ENCODE measurements at places on chromosomes 12 and 14. TPM values are rescaled to one million over a fixed set of nuclear protein-coding genes. Genes with fewer than 3 reads are reported as not detected.

DNA sequence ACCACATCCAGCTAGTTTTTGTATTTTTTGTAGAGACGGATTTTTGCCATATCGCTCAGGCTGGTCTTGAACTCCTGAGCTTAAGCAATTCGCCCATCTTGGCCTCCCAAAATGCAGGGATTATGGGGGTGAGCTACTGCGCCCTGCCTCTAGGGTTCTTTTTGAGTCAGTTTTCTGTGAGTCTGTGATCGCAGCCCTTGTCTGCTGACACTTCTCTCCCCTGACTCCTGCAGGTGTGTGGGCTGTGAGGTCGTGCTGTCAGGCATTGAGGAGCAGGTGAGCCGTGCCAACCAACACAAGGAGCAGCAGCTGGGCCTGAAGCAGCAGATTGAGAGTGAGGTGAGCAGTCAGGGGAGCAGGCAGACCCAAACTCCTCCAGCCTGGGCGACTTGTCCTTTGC is 6.3 kb downstream of the COPS7A start:
- DNase-seq = no peak

DNA sequence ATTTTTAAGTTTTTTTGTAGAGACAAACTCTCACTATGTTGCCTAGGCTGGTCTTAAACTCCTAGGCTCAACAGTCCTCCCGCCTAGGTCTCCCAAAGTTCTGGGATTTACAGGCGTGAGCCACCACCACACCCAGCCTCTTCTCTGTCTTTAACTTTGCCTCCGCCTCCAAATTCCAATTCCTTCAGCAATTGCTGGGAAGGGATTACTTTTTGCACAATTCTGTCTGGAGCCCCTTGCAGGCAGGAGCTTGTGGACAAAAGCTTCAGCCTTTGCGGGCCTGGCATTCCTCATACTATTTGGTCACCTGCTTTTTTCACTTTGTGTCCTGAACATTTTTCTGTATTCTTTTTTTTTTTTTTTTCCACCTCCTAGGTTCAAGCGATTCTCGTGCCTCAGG is 26.0 kb downstream of the SH2B3 start:
- DNase-seq = no peak

- no peak for DNase-seq
These were observed 6.1 kb upstream of the SERPINA11 start for GRCh38 chr14:94458558-94459205.

DNA sequence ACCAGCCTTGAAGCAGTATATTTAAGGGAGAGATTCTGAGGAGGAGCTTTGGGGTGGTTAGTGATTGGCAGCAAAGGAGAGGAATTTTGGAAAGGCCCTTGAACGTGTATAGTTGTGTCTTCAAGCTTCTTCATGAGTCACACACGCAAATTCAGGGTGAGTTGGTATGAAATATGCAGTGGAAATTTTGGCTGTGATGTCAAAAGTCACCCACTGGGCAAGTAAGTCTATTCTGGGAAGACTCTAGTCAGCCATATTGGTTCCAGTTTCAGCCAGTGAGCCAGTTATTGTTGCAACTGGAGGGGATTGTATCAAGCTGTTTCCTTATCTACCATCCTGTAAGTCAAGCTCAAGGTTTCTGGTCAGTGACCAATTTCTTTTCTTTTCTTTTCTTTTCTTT is 32.0 kb upstream of the VASH1 start:
- no peak for DNase-seq

GRCh38 chr12:96194971-96195844 is 1.0 kb downstream of the ELK3 start:
- DNase-seq = peak; percentile 77

DNA sequence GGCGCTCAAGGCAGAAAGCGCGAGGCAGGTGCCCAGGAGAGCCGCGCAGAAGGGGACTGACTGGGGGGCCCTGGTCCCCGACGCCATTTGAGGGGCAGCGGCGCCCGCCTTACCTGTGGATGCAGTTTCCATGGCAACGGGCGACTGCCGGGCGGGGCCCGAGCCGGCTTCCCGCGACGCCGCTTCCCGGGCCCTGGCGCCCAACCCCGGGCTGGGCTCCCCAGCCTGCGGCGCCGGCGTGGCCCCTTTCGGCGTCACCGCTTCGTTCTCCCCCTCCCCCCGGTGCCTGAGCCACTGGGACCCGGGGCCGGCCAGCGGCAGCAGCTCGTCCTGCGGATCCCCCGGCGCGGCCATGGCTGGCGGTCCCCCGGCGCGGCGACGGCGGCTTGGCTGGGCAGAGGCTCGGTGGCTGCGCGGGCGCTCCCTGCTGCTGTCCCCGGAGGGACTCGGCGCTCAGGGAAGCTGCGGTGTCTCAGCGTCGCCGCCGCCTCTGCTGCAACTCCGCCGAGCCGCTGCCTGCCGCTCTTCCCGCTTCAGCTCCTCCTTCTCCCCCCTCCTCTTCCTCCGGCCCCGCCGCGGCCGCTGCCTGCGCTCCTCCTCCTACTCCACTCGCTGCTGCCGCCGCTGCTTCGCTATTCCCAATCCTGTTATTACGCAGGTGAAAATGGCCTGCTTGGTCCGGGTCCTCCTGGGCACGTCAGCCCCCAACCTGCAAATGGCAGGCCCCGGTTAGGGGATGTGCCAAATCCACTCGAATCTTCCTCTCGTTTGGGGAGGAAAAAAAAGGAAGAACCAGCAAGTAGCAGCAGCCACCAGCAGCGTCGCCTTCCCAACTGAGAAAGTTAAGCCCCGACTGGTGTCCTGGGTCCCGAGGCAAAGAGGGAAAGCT is at the start of gene RTN1:
Gene RTN1 (minus strand): TSS at position 500 of the 889 bp plus-strand sequence. CDS start 146 bp downstream, at position 354.
- DNase-seq = peak; percentile 69

DNA sequence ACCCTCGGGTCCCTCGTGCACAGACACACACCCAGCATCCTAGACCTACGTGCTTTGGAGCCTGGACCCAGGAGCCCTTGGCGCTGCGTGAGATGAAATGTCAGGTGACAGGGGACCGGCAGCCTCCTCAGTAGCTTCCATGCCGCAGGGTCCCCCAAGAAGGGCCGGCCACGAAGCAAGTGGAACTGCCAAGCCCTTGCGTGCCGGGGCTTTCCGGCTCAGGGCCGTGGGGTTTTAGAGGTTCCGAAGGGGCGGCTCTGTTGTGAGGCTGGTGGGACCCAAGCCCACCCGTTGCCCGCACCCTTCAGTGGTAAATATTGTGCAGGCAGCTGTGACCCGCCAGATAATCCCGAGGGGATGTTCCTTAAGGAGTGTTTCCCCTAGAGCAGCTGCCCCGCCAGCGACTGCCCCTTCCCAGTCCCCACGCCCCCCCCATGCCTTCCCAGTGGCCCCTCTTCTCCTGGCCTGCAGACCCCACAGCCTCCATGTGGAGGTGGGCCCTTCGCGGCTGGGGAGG is 133.7 kb downstream of the ADGRD1 start:
- no peak for DNase-seq

- peak; percentile 86 for DNase-seq
These were observed 140.5 kb downstream of the PRKCH start for GRCh38 chr14:61461808-61462275.

DNA sequence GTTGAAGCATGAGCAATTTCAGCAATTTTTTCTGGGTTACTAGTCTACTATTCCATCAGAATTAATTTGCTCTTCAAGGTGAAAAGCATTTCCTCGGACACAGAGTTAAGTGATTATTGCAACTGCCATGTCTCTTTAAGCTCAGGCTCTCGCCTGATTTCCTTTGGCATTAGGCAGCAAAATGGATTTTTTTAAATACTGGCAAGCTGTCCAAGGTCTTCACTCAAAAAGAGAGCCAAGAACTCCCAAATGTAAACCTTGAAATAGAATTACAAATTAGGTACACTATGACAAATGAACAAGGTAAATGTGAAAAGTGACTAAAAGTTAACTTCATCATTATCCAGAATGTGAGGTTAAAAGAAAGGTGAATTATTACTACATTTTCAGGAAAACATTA is 111.9 kb downstream of the GARIN6 start:
- DNase-seq = no peak

DNA sequence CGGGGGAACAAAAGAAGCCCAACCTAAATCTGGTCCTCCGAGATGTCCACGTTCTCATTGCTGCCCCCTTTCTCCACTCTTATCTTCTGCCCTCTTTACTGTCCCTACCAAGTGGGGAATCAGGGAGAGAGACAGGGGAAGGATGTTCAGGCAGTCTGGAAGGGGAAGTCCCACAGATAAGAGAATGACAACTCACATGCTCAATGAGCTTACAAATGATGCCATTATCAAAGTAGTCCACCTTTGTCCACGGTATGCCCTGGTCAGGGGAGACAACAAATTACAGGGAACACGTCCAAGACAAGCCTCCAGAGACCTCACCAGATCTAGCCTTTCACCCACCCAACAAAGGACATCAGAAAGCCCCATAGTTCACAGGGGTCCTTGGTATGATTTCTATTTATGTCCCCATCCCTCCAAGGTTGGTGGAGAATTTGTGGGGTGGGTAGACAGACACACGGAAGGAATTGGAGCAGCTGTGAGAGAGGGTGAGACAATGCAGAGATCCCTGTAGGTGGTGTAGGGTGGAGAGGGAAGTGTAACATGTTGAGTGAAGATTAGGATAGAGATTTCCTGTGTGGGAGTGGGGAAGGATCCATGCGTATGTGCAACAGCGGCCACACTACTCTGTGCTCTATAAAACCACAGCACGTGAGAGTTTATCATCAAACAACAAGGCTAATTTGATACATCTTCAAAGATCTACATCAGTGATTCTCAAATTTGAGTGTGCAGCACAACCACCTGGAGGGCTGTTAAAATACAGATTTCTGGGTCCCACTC is 10.7 kb downstream of the MYO1A start:
- no peak for DNase-seq

- no peak for DNase-seq
These were observed 37.4 kb downstream of the CREBL2 start for GRCh38 chr12:12648951-12649650.

- no peak for DNase-seq
These were observed 32.4 kb upstream of the ULK1 start for GRCh38 chr12:131862084-131862441.

- DNase-seq = no peak
These were observed 52.9 kb downstream of the ATXN2 start for GRCh38 chr12:111546171-111546570.

DNA sequence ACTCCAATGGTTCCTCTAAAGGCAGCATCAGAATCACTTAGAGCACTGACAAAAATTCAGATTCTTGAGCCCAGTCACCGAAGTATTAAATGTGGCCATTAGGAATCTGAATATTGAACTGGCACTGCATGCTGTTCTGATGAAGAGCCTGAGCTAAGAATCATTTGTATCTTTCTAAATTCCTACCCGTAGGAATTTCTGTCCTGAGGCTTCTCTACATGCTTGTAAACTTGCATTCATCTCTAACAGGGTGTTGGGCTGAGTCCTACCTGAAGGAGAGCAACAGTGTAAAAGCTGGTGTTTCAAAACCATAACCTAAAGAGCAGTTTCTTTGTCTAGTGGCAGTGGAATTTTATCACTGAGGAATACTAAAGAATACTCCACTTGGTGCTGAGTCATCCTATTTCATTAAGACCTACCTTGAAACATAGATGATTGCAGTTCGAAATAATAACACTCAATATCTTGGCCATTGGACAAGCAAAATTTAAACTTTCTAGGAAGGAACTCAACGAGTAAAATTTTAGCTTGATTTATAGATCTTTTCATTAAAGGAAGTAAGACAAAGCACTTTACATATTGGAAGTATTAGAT is 35.5 kb upstream of the C12orf75 start:
- DNase-seq = no peak

GRCh38 chr14:63453443-63453936 is 89.7 kb downstream of the PPP2R5E start:
- DNase-seq = no peak

DNA sequence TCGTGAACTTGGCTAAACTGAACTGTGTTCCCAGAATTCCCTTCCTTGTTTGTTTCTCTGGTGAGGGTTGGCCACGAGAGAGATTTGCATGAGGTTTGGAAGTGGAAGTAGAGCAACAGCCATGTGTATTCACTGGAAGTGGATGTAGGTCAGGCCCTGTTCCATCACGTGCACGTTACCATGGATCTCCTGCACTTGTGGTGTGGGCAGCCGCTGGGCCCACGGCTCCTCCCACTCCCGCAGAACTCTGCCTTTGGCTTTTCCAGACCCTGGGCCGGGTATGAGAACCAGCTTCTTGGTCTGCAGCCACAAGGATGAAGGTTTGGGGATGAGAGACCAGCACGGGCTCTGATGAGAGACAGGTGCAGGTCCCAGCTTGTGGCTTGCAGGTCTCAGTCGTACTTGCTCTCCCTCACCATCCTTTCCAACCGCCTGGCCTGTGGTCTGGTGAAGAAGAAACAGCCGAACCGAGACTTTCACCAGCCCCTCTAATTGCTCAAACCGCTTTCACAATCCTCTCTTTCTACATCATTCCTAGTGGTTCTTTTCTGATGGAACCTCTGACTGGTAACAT is 94.9 kb downstream of the DUSP16 start:
- DNase-seq = no peak

DNA sequence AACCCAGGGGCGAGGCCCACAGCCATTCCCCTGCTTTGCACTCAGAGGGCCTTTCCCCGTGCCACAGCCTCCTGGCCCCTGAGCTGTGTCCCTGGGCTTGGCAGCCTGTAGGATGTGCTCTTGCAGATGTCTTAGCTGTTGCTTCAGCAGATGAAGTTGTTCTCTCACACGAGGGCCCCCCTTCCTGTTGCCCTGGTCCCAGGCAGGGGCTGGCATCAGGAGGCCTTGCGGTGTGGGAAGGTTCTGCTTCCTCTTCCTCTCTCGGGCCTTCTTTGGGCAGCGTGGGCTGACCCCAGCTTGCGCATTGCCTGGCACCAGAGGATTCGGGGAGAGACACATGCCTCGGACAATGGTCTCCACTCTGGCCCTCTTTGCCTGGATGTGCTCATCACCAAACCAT is 12.7 kb downstream of the PROX2 start:
- DNase-seq = no peak

DNA sequence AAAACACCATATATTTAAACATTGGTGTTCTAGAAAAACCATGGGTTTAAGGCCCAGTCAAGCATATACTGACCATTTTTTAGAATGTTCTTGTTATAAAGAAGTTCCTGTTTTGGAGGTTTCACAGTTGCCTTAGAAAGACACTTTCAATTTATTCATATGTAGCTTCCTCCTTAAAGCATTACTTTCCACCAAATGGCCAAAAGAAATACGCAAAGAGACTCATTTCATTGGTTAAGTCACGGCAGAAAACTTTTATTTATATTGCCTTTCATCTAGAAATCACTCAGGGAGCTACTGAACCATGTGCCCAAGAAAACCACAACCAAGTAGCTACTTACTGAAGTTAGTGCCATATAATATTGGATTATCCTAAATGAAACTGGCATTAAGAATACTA is 40.0 kb downstream of the MYBPC1 start:
- DNase-seq = no peak

KLRK1 gene
- total RNA-seq = 5.2 TPM

RASSF8 gene
- total RNA-seq = 52.8 TPM

ASCL1 gene
- not detected for total RNA-seq

BEGAIN gene
- 1.4 TPM for total RNA-seq

MGP gene
- total RNA-seq = 811 TPM

ESRRB gene
- 3.9 TPM for total RNA-seq

CMA1 gene
- 2.1 TPM for total RNA-seq

NRIP2 gene
- total RNA-seq = 11.7 TPM

P2RX2 gene
- total RNA-seq = 0.19 TPM
